ENCODE measurements at places on chromosomes 16 and 17.

- DNase-seq = no peak
Observed at GRCh38 chr17:15143524-15143923, 121.6 kb downstream of the PMP22 start.

DNA sequence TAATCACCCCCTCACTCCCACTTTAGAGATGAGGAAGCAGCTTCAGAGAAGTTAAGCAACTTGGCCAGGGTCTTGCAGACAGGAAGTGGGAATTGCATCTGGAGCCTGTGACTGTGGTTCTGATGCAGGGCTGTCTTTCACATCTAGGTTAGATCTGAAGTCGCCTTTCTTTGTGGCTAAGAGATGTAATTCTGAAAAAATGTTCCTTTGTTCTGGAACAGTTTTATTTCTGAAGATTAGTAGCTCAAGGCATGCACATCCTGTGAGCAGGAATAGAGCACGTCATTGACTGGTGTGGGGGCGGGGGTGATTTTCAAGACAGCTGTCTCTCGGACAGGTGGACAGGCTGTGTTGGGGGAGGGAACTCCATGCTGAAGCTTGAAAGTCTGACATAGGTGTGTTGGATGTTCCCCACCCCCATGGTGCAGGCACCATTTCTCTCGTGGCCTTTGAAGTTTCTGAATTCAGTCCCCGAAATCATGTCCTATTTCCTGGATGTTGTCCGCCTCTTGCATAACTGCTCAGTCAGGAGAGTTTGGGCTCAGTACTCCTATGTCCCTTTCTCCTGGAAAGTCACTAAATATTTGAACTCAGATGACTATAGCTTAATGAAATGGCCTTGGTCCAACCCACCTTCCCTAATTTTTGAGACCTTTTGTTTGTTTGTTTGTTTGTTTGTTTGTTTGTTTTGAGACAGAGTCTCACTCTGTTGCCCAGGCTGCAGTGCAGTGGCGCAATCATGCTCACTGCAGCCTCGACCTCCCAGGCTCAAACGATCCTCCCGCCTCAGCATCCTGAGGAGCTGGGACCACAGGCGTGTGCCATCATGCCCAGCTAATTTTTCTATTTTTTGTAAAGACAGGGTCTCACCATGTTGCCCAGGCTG is 21.0 kb upstream of the HERPUD1 start:
- no peak for DNase-seq

GRCh38 chr17:28818819-28819221 is 23.8 kb downstream of the FAM222B start:
- no peak for DNase-seq

GRCh38 chr17:44203731-44204440 is 4.2 kb upstream of the ATXN7L3 start:
- no peak for DNase-seq

Measured in vagina (tissue), 2 donors.